NCI-H1048 (cell line): ENCODE measurements at places on chromosomes 3 and 15.

- DNase-seq = no peak
These were observed 33.3 kb upstream of the HACD2 start for GRCh38 chr3:123618076-123618708.

DNA sequence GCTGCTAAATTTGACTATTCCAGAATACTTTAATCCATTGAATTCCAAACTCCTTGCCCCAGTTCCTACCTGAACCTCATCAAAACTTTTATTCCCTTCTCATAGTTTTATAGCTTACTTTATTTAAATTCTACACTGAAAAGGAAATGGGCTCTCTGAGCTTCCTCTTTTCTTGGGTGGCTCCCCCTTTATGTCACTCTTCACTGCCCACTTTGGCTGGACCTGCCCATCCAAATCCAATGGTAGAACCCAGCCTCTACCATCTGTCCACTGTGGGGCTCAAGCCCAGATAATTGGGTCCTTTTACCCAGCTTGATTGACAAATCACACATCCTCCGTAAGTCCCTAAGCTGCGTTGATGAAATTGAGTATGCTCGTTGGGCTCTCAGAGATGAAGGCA, 216.5 kb downstream of the BBX start:
- no peak for DNase-seq

DNA sequence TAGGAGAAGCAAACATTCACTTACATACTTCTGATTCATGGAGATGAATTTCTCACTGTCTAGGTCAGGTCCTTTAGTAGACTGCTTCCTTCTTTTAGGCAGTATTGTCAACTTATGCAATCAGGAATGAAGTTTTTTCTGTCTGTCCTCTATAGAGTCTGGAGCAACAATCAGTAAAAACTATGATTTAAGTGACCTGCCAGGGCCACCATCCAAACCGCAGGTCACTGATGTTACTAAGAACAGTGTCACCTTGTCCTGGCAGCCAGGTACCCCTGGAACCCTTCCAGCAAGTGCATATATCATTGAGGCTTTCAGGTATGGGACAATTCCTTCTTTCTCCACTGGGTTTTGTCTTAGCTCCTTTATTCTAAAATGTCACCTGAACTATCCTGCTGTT, 523.1 kb downstream of the ROBO2 start:
- DNase-seq = no peak

DNA sequence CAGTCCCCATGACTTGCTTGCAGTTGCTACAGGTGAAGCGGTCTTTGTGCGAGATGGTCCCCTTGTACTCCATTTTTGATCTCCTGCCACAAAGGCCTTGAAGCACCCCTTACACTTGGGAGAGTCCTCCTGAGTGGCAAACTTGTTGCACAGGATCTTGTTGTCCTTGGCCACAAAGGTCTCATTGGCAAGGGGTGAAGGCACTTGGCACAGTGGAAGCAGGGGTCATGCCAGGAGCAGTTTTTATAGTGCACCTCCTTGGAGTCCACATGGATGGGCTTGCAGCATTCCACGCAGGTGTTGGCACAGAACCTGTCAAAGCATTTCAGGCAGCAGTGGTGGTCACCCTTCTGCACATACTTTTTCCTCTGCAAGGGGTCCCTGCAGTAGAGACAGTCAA, 20.3 kb upstream of the SEC62 start:
- no peak for DNase-seq

- DNase-seq = no peak
These were observed 2.9 kb downstream of the RBPMS2 start for GRCh38 chr15:64772488-64772887.

DNA sequence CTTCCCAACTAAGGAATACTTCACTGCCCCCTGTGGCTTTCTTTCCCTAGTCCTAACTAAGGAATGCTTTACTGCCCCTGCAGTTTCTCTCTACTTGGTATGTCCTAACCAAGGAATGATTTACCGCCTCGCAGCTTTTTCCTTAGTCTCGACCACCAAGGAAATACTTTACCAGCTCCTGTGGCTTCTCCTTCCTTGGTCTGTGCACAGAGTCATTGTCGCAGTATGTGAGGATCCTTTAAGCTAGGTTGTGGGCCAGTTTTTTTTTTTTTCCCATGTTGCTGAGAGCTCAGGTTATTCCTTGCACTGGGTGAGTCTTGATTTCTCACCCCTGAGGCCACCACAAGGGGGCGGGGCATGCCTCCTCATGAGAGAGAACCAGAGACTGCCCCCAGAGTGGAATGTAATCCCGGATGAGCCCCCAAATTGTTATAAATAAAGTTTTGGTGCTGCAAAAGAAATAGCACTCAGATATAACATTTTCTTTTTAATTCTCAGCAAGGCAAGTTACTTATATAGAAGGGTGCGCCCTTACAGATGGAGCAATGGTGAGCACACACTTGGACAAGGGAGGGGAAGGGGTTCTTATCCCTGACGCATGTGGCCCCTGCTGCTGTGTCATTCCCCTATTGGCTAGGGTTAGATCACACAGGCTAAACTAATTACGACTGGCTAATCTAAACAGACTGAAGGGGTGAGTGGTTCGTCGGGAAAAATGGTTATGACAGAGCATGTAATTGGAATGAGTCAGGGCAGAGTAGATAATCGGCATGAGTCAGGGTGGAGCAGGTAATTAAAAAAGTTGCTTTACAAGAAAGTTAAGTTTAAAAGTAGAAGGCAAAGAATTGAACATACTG, 27.0 kb downstream of the NDUFB4 start:
- DNase-seq = peak; percentile 33

GRCh38 chr15:85377269-85377668, 3.1 kb upstream of the AKAP13 start:
- no peak for DNase-seq
